ENCODE measurements at places on chromosomes 4 and X.

DNA sequence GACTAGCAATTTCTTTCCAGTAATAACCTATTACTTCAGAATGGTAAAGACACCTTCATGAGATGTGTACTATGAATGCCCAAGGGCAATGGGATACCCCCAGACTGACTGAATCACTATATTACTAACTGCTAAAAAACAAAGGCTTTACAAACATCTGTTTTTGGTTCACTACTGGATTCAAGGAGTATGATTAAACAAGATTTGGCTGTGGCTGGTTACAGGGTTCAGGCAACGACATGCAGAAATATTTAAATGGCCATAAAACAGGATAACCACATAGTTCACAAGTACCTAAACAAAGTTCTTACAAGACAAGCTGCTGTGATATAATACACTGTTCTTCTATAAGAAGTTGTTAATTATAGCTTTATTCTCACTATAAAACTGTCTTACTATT, 128.2 kb downstream of the FRYL start:
- DNase-seq = no peak

GRCh38 chr4:80215449-80216052, 18.2 kb downstream of the PRDM8 start:
- no peak for DNase-seq

- DNase-seq = no peak
Observed at GRCh38 chr4:152011469-152011868, 250.7 kb upstream of the GATB start.

- no peak for DNase-seq
Observed at GRCh38 chr4:21991050-21991449, 42.5 kb upstream of the KCNIP4 start.

DNA sequence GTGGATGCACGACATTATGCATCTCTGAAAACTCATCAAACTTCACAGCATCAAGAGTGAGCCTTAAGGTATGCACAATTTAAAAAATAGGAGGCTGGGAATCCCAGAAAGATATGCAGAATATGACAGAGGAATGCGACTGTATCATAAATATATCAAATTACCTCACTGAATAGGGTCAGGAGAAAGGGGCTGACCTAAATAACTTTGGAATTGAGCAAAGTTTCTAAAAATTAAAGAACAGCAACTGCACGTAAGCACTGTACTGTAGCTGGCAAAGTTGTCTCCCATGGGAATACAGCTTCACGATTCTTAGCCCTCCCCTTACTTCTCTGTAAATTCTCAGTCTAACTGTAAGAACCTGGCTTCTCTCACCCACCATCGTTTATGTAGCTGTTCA, 397.4 kb upstream of the ZFP42 start:
- no peak for DNase-seq

DNA sequence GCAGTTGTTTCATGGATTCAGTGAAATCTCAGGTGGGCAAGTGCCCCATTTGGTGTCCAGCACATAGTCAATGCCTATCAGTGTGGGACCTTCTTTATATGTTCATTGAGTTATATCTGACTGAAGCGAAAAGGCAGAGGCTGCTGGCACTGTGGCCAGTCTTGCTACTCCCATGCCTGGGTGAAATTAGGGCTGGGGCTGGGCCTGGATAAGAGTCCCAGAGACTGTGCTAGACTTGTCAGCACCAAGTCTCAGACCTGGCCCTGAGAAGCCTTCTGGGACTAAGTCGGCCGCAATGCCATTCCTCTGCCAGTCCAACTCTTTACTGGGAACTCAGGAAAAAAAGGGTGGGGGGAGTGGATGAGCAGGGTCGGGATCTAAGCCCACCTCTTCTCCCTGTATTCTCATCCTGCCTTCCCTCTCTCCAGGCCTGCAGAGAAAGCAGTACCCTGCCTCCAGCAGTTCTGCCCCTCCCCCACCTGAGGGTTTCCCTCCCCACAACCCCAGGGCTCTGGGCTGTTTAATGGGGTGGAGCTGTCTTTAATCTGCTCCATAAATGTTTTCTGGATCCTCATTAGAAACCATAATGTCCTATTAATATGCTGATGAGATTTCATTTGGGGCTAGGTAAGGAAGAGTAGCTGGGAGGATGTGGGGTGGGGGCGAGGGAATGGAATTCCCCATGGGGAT, 153.5 kb upstream of the PJA1 start:
- no peak for DNase-seq

DNA sequence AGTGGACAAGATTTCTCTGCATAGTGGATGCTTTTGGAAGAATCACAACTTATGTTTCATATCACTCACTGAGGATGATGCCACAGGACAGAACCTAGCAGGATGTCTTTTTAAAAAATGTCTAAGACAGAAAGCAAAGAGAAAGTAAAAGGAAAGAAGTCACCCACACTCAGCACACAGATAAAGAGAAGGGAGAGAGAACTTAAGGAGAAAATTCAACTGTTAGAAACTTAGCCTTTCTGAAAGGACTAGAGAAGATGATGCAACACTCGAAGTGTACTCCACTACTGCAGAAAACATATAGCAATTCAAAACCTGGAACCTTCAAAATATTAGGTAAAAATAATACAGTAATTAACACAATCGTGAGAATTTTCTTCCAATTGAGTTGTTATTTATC, 52.8 kb upstream of the STK26 start:
- DNase-seq = no peak

DNA sequence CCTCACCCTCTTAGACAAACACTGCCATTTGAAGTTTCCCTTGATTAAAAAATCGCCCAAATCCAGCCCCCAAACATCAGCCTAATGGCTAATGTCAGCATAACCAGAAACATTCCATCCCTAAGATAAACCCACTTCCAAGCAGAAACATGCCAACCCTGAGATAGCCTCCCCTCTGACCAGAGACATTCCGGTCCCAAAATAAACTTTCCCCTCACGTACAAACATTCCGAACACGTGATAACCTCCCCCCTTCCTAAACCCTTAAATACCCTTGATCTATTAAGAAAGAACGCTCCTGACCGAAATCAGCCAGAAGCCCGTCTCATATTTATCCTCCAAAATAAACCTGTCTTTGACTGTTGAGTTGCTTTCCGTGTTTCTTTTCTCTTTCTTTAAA, 237.2 kb downstream of the ASMT start:
- DNase-seq = no peak

GRCh38 chrX:115503099-115503498, 57.9 kb upstream of the PLS3 start:
- no peak for DNase-seq

GRCh38 chr4:111678479-111678878, 466.8 kb upstream of the FAM241A start:
- no peak for DNase-seq

DNA sequence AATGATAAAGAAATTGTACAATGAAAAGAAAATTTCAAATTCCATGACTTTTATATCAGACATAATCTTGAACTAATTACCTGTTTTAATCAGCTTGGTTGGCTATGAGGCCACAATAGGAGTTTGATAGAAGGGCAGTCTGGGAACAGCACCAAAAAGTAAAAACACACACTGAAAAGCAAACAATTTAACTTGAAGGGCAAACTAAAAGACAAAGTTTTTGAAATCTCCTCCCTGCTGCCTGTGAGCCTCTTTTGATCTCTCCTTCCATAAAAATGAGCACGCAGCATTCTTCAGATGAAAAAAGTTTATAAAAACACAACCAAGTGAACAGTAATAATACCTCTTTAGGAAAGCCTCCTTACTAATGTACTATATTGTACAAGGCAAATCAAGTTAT, 8.1 kb downstream of the ODAM start:
- DNase-seq = no peak

- DNase-seq = no peak
Observed at GRCh38 chr4:82802911-82803310, 4.3 kb upstream of the SCD5 start.

GRCh38 chrX:43008356-43008755, 230.4 kb upstream of the PPP1R2C start:
- no peak for DNase-seq

GRCh38 chr4:105474099-105474518, 247 bp upstream of the PPA2 start:
- DNase-seq = no peak

DNA sequence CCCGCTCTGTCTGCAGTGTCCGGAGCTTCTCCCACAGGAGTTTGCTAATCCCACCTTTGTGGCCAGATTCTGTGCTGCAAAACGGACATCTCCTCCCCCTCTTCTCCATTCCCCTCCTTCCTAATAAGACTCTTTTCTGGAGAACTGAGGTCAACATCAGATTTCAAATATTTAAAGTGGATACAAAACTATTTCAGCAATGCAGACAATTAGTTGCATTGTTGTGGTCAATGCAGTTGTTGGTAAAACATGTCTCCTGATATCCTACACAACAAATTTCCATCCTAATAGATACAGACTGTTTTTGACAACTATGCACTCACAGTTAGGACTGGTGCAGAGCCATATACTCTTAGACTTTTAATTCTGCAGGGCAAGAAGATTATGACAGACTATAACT, 5.1 kb upstream of the MCUB start:
- DNase-seq = no peak

- DNase-seq = no peak
Observed at GRCh38 chr4:38176165-38176564, 216.0 kb downstream of the PTTG2 start.

DNA sequence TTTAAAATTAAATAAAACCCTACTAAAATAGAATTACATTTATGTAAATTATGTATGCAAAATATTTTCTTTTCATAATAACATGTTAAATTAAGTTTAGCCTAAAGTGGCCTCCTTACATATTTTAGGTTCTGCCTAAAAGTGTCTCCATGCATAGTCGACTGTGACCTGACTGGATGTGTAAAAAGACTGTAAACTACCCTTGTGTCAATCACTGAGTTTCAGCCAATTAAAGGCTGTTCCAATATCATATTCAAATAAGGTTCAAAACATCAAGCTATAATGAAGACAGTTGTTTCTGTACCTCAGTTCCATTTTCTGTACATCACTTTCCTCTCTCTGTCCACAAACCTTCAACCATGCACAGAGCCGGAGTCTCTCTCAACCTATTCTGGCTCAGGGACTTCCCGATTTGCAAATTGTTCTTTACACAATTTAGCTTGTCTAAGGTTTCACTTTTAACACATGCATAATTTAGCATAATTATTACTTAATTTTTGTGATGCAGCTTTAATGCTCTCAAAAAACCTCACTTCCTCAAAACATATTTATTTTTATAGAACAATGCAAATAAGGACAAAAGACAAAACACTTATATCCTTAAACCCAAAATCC, 60.1 kb downstream of the SH3RF1 start:
- no peak for DNase-seq
